GM13976 (cell line): ENCODE measurements at places on chromosomes 2 and 18.

- DNase-seq, result peak; percentile 69
These were observed 34.0 kb downstream of the NAPG start for GRCh38 chr18:10559553-10560451.

DNA sequence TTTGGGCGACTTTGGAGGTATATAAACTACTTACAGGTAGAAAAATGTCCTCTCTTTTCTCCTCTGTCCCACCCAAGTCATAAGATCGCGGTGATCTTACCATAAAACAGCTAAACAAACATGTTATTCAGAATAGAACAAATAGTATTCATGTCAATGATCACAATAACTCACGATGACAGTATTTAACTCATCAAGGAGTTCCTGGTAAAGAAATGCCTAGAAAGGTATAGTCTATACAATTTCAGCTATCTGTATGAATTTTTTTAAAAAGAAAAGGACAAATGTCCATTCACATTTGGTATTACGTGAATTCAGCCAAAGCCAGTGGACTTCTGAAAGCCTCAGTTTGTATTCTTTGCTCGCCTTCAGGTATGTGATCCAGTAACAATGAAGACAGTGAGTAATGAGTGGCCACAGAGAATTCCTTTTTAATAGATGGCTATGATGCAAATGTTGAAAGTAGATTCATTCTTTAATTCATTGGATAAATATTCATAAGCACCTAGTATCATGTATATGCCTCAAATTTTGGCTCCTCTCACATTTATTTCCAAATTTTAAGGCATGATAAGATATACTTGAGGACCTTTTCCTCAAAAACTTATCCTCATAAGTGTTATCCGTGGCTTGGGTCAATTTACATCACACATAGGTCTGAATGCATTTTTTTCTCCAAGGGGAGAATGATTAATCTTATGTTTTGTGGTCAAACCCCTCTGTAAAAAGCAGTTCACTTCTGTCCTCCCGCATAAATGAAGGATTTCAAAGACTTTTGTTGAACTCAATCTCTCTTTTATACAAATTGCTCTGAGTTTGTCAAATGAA is 20.3 kb downstream of the ABCB11 start:
- DNase-seq, result no peak

DNA sequence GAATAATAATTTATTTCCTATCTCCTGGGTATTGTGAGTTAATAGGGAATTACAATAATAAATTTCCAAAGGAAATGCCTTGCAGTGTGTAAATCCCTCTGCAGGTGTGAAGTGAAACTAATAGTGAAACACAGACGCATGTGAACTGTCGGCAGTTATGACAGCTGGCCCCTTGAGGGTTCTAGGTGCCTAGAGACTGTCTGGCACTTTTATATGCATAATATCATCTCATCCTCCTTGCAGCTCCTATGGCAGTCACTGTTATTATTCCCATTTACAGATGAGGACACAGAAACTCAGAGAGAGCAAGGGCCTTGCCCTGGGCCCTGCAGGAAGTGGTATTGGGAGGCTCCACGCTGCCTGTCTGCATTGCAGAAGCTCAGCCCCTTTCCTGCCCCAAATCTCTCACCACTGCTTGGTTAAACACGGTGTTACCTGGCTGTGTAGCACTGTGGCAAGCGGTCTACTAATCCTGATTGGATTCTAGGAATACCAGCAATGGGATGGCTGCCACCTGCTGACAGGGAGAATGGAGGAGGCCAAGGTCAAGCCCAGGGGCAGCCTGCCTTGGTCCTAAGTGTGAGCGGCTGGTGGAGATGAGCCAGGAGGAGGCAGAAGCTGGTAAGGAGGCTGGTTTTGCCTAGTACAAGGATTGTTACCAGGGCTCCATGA is 32.8 kb upstream of the ACKR3 start:
- DNase-seq, result peak; percentile 40

DNA sequence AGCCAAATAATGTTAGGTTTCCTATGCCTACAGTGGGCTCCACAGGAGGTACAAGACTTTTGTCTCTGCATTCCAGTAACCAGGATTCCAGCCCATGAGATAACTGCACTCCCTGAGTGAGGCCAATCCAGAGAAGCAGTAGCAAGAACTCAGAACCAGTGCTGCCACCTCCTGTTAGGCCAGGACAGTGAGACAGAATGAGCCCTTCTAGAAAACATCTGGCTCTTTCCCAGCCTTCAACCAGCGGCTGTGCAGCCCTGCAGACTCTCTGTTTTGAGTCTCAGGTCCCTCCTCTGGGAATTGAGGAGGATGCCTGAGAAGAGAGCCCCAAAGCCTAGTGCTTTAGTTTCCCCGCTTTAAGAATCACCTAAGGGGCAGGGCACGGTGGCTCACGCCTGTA is 44.2 kb downstream of the ARID5A start:
- no peak for DNase-seq

- peak; percentile 28 for DNase-seq
These were observed 50.8 kb upstream of the PEX13 start for GRCh38 chr2:60966507-60967405.

DNA sequence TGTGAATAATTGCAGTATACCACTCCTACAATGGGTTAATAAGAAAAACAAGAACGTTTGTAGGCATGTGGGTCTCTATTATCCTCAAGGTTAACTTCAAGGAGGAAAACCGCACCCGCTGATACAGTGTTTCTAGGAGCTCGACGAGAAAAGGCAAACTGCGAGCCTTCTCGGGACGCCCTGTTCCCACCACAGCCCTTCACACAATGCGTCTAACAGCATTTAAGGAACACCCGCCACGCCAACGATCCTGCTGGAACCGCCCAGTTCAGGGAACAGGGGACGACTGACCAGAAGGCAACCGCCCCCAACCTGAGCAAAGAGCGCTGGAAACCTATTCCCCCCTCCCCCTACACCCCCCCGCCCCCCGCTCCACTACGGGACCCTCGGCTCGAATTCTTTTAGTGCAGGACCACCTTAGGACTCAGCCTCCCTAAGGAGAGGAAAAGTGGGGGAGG is 710 bp upstream of the TMSB10 start:
- DNase-seq, result no peak

GRCh38 chr2:9208875-9209274 is 2.3 kb downstream of the ASAP2 start:
- DNase-seq, result no peak

DNA sequence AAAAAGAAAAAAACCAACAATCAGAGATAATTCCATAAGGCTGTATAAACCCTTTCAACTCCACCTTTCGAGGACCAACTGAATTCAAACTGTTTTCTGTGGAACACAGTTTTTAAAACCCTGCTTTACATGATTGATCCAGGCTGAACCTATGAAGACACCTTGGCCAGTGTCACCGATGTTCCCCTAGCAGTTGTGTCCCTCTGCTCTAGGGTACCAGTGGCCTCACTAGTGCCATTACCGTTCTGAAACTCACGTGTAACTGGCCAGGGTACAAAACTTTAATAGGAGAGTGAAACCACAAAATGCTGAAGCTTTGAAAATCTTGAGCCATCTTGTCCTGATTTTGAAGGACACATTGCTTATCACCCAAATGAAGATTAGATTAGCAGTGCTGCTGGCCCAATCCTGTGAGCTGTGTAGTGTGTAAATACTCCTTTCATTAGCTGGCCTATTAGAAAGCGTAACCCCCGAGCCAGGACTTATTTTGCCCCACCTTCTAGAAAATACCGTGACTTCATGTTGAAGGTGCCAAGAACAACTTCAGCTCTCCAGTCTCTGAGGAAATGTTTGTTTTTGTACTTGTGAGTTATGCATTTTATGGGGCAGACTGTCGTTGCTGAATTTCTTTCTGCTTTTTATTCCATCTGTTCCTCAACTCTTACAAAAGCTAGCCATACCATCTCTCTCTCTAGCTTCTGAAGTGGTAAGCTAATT is 147.8 kb upstream of the MAP3K20 start:
- no peak for DNase-seq

- no peak for DNase-seq
These were observed 26.1 kb downstream of the SLC39A10 start for GRCh38 chr2:195683174-195683573.

DNA sequence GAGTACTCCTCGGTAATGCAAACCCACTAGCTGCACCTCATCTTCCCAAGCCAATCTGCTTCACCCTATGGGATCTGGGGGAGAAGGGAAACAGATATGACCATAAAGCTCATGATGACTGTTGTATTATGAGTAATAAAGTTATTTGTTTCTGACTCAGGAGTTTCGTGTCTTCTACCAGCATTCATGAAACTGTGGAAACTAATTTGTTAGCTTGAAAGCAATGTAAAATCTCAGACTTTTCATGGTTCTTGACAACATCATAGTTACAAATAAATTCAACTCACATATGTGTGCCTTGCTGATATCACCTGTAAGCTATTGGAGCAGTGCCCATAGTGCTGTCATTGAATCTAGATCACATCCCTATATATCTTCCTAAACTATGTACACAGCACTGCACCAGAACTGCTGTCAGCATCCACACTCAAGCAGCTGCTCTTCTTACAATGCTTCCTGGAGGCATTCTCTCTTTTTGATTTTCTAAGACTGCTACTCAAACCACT is 135.6 kb upstream of the KYNU start:
- DNase-seq, result peak; percentile 31

GRCh38 chr2:168649562-168649961 is 152.9 kb upstream of the NOSTRIN start:
- no peak for DNase-seq

DNA sequence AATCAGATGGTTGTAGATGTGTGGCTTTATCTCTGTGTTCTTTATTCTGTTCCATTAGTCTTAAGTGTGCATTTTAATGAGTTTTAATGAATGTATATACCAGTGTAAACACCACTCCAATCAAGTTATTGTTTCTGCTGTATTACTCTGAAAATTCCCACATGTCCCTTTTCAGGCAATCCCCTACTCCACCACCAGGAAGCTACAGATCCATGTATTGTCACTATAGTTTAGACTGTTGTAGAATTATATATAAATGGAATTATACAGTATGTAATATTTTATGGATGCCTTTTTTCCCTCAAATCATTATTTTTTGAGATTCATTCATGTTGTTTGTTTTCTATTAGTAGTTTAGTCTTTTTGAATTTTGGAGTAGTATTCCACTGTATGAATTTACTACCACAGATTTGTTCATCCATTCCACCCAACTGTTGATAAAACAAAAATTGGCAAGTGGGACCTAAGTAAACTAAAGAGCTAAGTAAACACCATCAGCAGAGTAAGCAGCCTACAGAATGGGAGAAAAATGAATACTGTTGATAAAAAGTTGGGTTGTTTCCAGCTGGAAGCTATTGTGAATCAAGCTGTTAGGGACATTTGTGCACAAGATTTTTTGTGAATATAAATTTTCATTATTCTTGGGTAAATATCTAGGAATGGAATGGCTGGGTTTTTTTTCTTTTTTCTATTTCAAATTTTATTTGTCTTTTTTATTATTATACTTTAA is 262.0 kb downstream of the CAMKMT start:
- no peak for DNase-seq

DNA sequence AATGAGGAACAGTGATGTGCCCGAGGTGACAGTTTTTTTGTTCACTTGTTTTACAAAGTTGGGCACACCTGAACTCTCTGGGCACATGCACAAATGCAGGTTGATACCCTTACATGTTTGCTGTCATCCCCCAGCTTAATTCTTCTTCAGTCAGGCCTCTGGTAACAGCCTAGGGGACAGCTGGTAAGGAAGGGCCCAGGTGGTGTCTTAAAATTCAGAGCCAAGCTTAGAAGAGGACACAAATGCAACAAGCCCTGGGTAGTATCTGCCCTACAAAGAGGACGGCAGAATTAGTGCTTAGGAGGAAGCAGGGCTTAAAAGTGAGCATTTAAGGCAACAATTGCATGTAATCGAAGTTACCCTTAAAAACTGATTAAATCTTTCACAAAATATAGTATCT is 171.9 kb upstream of the ACAA2 start:
- no peak for DNase-seq

DNA sequence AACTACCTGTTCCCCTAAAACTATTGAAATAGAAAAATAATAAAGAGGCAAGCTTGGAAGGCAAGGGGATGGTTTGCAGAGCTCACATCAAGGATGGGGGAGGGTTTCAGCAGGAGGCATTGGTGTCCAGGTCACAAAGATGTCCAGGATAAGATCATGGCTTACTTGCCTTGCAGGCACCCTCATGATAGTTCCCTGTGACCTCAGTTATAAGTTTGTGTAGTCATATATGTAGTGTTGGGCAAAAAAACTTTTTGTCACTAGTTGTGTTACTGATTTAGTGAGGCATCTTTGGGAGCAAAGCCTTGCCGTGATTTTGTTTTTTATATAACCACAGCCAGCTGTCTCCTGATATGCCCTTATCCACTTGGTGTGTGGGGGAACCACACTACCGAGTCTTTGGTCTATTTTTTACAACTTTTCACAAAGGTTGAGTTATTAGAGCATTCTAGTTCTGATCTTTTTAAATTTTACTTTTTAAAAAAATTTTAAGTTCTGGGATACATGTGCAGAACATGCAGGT is 53.3 kb downstream of the IL1R2 start:
- no peak for DNase-seq

GRCh38 chr2:217706513-217706912 is 296.3 kb downstream of the TNS1 start:
- no peak for DNase-seq

- peak; percentile 63 for DNase-seq
These were observed 5.7 kb downstream of the OTX1 start for GRCh38 chr2:63056107-63057050.

GRCh38 chr2:220458051-220458450 is 830.6 kb downstream of the SLC4A3 start:
- no peak for DNase-seq

DNA sequence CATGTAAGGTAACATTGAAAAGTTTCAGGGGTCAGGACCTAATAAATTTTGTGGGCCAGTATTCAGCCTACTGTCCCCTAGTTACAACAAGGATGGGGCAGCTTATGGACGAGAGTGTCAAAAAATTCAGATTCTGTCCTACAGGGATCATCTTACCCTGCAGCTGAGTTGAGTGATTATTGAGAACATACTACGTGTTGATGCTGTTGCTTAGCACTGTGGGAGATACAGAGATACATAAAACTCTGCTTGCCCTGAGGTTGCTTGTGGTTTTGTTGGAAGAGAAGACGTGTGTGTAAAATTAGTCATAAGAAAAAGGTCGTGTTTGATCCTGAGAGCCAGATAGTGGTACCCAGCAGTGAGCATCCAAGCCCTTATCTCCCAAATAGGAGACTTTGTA is 253.2 kb downstream of the NEDD4L start:
- no peak for DNase-seq

DNA sequence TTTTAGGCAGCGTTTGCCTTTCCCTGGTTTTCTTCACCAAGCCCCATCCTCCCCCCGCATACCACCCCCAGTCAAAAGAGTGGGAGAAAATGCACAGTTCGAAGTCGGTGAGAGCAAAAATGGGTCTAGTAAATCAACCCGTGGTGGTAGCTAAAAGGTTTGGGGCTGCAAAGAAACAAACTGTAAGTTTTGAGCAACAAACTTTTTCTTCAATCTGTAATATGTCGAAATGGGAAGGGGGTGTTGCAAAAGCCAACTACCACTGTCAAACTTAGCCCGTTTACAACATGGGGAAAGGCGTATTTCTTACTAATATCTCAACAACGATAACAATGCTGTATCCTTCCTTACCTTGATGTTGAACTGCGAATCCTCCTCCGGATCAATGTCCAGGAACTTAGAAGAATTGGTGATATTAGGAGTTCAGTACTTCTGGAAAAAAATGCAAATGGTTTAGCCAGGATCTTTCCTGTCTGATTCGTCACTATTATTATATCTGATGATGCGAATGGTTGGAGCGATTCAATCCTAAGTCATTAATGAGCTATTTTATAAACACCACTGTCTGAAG is 2.4 kb upstream of the SATB2 start:
- DNase-seq, result peak; percentile 28
